Muscle of back (tissue), 13 donors: ENCODE measurements at places on chromosomes 7 and 10. TPM values are rescaled to one million over a fixed set of nuclear protein-coding genes. Genes with fewer than 3 reads are reported as not detected.
A peak's percentile ranks its signal among the peaks of the same experiment; 100 is the strongest.

Gene PLEKHA8
- 12.5 TPM for polyA plus RNA-seq

Gene ADAP1
- polyA plus RNA-seq: 2.0 TPM

GRCh38 chr10:34370126-34370525 lies 445.0 kb downstream of the PARD3 start:
- DNase-seq: no peak

DNA sequence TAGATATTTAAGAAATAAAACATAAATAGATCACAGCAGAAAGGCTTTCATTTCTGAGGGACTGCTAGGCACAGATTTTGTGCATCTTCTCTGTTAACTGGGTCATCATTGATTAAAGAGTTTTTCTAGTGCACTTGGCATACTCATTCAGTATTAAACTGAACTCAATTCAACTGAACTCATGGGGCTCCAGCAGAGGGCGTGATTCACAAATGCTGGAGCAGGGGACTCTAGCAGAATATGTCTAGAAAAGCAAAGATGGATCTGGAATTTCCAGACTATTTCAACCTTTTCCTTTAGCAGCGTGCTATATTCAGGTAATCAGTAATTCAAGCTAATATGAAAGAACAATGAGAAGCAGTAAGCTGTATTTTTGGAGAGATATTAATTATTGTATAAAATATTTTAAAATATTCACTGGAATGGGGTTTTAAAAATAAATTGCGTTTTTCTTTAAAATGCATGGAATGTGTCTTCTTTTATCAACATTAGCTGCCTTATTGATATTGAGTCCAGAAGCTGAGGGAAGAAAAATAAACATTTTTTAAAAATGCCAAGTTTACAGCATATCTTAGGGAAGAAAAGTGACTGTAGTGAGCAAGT lies 296.8 kb upstream of the CACNA2D1 start:
- peak; percentile 22 for DNase-seq

GRCh38 chr7:1920266-1920681 lies 250.2 kb downstream of the ELFN1 start:
- no peak for DNase-seq

DNA sequence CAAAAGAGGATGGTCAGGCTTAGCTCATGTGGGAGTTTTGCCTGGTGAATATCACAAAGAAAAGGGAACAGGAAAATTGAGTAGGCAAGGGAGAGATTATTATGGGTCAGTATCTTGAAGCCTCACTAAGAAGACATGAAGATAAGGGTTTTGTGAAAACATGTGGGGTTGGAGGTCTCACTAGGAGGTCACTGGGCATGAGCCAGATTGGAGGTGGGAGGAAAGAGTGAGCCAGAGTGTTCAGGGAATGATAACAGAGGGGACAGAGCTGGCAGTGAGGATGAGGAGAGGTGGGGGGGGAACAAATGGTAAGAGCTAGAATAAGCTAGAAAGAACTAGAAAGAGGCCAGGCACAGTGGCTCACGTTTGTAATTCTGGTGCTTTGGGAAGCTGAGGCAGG lies 374.3 kb downstream of the GRID1 start:
- DNase-seq: no peak
